ENCODE measurements at places on chromosomes 6 and 20.

DNA sequence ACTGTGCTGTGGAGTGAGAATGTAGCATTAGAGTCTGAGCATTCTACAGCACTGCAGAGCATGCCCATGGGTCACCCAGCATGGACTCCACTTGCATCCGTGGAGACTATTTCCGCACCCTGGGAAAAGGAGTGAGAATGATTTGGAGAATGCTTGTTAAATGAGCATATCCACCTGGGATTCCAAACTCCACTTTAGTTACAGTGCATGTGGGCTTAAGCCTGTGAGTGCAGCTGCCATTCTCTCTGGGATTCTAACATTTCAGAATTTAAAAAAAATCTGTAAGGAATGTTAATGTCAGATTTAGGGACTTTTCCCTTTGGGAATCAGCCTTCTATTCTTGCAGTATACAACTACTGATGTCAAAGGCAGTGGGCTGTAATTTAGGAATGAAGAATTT is 33.4 kb downstream of the KIF25 start:
- DNase-seq: no peak

DNA sequence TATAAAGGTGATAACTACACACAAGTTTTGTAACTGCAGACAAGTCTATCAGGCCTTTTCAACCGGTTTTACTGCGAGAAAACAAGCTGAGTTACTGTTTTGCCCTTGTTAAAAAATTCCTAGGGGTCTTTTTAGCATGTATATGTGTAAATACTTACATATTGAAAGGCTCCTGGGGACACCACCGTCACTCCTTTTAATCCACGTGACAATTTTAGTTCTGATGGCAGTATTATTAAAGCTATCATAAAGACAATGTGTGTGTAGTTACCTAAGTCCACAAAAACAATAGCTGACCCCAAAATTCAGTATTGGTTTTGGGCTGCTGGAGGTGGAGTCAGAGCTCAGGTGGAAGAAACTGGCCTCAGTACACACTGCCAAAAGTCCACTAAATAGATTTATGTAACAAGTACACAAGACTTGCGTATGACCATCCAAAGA is 41.3 kb upstream of the HFE start:
- no peak for DNase-seq

- no peak for DNase-seq
Observed at GRCh38 chr6:29603456-29603855, 18.5 kb downstream of the OR2H2 start.

DNA sequence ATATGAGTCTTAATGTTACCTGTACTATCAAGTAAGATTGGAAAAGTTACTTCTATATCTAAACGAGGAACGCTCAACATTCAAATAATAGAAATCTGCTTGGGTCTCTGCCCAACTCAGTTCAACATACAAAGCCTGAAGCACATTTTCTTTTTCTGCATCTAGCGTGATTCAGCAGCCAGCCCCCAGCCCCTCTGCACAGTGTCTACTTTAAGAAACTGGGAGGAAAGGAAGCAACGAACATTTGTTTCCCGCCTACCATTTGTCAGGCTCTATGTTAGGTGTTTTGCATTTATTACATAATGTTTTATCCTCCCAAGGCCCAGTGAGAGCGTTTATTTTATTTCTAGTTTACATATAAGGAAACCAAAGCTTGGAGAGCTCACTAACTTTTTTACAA is 17.3 kb downstream of the PHACTR1 start:
- no peak for DNase-seq

DNA sequence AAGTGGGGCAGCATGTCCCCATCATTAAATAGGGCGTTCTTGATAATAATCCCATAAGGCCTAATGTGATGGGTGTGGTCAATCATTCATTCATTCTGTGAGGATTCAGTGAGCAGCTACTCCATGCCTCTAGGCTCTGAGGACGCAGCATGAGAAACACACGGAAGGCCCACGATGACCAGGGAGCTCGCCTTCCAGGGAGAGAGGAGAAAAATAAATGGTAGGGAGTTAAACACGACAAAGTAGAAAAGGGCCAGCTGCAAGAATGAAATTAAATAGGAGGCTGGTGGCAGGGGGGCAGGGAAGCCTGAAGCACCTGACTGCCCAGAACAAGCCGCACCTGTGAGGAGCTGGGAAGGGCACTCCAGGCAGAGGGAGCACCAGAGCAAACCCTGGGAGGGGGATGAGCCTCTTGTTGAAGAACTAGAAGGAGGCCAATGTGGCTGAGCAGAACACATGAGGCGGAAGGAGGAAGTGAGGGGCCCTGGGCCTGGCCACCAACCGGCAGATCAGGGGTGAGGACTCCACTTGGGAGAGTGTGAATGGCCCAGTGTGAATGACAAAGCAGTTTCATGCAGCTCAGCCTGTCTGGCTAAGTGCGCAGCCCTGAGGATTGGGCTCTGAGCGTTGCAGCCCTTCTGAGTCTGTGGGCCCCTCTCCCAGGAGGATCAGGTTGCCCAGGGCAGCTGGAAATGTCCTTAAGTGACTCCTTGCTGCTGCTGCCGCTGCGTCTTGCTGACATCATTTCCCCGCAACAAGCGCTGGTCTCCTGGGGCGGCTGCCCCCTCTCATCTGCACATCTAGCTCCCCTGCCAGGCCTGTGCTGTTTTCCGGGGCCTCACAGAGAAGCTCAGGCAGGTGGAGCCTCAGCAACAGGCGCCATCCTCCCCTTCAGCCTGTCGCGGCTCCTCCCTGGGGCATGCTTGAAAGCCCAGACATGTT is 99.9 kb downstream of the CDH26 start:
- DNase-seq: no peak

- no peak for DNase-seq
Observed at GRCh38 chr6:162728197-162728596, 423 bp downstream of the PACRG start.

GRCh38 chr6:2881423-2881822 is 21.7 kb downstream of the SERPINB9 start:
- DNase-seq: no peak

GRCh38 chr6:154605178-154605881 is 94.8 kb upstream of the CNKSR3 start:
- no peak for DNase-seq

GRCh38 chr20:58697867-58698703 is 5.5 kb downstream of the NPEPL1 start:
- DNase-seq: no peak

DNA sequence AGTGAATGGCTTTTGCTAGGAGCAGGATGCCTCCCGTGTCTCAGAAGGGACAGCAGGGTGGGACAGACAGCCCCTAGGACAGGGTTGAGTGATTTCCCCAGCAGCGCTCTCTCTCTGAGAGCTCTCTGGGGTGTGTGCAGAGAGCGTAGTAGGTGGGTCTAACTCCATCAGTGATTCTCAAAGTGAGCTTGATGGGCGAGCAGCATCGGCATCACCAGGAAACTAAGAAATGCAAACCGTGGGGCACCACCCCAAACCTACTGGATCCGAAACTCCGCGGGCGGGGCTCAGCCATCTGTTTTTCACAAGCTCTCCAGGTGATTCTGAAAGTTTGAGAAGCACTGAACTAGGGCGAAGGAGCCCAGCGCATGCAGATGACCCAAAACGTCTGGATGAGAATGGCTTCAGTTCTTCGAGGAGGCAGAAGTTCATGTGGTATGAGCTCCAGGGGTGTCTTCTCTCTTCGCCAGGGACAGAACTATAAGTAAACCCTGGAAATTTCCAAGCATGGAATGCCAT is 119.6 kb upstream of the RNF24 start:
- DNase-seq: no peak

DNA sequence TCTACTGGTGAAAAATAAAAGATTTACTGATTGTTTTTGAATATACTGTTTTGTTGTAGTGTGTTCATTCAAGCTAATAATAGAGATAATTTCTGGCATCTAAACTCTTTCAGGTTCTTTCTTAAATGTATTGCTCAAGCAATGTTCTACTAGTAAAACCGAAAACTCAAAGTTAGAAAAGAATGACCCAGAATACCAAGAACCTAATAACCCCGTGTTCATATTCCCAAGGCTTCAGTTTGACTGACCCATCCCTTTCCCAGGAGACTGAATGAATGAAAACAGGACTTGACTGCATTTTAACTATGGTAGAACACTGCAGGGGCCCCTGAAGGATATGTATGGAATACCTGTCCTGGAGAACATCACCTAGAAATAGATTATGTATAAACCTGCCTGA is 375.3 kb downstream of the MAFB start:
- no peak for DNase-seq

GRCh38 chr6:38262609-38263008 is 377.1 kb downstream of the BTBD9 start:
- DNase-seq: no peak

DNA sequence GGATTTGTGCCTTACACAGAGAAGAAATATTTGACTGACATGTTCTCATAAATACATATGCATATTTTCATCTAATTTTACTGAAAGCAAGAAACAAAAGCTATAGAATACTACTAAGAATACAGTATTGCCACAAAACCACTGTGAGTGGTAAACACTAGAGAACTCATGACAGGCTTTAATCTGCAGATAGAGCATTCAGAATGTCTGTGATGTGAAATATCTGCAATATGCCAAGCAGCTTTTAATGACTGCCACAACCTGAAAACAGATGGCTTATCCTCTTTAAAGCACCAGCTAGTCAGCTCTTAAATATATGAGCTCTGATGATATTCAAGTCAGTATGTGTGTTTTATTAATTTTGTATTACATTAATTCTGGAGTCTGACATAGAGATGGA is 3.4 kb downstream of the NAPB start:
- no peak for DNase-seq

GRCh38 chr6:105836889-105837288 is 249.2 kb upstream of the PRDM1 start:
- no peak for DNase-seq

DNA sequence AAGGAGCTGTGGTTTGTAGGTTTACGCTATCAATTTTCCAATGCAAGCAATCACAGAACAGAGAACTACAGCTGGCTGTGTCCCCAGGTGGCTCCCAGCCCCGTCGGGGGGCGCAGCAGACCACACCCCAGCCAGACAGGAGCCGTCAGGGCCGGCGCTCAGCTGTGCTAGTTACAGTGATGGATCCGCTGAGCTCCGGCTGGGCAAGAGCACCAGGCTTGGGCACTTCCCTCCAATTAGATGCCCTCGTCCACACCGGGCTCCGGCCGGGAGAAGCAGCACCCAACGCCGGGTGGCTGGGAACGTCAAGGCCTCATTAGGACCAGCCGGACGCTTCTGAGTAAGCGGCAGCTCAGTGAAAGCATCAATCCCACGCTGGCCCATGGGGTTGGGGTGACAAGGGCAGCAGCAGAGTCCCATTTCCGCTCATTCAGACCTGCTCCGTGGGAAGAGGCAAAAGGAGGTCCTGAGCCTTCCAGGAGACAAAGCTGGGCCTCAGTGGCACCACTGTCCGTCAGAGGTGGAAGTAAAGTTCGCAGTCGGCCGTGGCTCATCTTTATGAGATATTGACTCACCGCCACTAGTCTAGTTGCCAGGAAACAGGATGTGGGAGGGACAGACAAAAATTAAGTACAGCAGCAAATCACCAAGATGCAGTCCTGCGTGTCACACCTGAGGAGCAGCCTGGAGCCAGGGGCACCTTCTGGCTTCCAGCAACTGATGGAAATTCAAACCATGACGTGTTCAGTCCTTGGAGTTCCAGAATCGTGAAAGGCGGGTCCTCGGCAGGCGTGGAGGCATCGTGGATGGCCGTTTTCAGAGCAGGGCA is 164.1 kb downstream of the TAF4 start:
- DNase-seq: no peak

DNA sequence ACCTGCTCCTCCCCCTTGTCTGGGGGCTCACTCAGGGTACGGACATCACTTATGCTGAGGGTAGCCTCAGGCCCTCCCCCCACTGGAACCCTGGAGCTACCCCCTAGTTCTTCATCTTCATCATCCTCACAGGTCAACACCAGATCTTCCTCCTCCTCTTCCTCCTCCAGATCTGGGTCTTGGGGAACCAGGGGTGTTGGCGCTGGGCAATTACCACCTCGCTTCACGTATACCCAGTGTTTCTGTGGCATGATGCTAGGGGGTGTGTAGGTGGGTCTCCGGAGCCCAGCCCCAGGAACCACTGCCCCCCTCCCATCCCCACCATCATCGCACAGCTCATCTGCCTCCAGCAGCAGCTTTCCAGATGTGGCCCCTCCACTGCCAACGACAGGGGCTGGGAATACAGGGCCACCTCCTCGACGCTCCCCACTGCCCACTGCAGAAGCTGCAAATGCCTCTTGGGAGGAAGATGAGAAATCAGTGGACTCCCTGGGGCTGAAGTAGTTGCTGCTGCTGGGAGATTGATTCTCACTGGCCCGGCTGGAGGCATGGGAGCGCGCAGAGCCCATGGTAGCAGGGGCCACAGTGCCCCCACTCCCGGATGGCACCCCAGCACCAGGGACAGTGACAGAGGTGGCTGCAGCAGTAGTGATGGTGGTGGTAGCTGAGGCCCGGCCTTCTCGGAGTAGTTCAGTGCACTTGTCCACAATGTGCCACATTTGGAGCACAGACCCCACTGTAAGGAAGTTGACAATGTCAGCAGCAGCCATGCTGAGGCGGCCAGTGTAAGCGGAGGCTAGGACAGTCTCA is 1.5 kb downstream of the ZBTB22 start:
- no peak for DNase-seq

DNA sequence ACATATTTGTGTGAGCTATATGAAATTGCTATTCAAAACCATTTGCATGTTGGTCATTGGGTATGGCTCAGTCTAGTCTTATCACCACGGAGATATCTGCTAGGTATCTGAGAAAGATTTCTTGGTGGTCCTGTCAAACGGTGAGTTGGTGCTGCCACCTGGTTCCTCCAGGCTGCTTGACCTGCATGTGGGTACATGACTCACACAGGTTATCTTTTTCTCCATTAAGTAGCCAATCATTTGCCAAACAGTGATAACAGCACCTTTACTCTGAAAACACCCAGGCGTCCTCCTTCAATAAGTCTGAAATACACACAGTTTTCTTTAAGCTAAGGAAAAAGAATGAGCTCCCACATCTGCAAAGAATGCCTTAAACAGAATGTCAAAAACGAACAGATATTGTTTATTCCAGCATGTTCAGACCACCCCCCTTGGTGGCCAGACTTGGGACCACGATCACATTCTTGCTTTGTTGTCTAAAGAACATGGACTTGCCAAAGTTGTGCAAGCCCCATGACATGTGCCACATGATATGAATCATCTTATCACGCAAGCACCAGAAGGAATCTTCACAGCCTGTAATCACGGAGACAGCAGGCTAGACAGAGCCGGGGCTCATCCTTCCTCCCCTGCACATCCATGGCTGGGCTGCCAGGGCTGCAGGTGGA is 200.7 kb upstream of the THBS2 start:
- DNase-seq: no peak

GRCh38 chr20:41147767-41148191 is 10.4 kb downstream of the PLCG1 start:
- DNase-seq: no peak

GRCh38 chr20:36802326-36803222 is 29.0 kb upstream of the DSN1 start:
- DNase-seq: no peak

GRCh38 chr6:116369540-116369939 is 1.2 kb upstream of the DSE start:
- no peak for DNase-seq

DNA sequence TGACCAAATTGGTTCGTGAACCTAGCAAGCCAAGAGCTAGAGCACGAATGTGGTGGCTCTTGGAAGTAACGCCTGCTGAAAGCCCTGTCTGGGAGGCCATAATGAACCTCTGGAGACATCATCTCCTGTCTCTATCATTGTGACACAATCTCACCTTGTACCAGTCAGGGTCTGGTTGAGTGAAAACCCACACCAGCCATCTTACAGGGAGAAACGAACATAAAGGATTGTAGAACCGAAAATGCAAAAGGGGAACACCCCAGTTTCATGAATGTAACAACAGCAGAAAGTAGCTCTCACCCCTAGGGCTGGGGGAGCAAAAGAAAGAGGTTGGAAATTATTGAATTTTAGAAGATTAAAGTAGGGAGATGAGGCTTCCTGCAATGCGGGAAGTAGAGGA is 50.9 kb upstream of the TAB2 start:
- DNase-seq: no peak
